ENCODE measurements at places on chromosomes 3 and 15.

DNA sequence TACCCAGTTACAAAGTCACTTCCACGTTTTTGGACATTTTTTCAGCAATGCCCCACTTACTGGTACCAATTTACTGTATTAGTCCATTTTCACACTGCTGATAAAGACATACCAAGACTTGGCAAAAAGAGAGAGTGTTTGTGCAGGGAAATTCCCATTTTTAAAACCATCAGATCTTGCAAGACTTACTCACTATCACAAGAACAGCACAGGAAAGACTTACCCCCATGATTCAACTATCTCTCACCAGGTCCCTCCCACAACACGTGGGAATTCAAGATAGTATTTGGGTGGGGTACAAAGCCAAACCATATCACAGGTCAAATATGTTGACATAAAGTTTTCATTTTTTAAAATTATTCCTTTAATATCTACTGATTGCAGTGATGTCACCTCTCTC, 16.2 kb upstream of the ABI3BP start:
- DNase-seq = no peak

GRCh38 chr3:32261545-32261944, 23.1 kb downstream of the CMTM8 start:
- DNase-seq = no peak

GRCh38 chr3:23242106-23242505, 39.0 kb downstream of the UBE2E2 start:
- no peak for DNase-seq

DNA sequence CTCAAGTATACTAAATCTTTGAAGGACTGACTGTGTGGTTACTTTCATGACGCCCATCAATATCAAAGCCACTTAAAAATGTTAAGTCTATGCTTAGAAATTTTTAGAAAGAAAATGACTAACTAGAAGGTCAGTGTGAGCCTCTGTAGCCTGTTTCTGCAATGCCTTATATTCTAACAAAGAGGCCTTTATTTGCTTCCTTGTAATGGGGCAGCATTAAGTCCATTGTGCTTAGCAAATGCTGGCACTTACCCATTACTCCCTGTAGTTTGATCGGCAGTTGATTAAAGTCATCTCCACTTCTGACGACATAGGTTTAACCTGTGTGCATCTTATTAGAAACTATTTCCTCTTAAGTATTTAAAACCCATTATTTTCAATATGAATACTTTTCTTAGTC, 91.6 kb upstream of the FAM98B start:
- DNase-seq = no peak

DNA sequence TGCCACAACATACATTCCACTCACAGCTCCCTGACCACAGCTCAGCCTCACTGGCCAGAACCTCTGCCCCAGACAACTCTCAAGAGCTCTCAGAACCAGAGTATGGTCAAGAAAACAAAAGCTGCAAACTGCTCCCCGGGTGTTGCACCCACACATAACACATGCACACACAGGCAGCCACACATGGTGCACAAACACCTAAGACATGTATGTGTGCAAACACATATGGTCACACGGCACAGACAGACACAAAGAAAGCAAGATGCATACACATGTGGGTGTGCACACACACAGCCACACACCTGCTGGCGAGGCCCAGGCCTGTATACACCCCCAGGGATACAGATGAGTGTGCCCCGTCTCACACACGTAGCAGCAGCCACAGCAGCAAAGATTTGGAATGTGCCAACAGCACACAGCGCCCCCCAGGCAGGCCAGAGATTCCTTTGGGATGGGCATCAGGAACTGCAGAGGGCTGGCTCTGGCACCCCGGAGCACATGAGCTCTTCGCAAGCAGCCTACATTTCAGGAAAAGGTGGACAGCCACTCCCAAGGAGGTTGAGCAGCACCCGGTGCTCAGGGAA, 6.6 kb downstream of the KLF15 start:
- DNase-seq = no peak

DNA sequence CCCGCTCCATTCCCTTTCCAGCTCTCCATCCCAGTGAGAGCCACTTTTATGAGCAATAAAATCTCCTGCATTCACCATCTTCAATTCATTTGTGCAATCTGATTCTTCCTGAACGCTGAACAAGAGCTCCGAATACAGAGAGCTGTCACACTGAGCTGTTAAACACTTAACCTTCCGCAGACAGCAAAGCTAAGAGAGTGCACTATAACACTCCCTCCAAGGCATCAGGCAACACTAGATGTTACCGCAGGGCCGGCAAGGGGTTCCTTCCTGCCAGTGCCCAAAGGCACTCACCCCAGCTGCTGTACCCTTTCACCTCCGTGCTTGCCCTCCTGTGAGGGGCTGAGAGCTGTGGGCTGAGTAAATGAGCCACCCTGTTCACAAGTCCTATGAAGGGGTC, 85.6 kb downstream of the BCHE start:
- DNase-seq = no peak

- DNase-seq = no peak
Measured at GRCh38 chr15:75069301-75069925, 46.0 kb downstream of the PPCDC start.

DNA sequence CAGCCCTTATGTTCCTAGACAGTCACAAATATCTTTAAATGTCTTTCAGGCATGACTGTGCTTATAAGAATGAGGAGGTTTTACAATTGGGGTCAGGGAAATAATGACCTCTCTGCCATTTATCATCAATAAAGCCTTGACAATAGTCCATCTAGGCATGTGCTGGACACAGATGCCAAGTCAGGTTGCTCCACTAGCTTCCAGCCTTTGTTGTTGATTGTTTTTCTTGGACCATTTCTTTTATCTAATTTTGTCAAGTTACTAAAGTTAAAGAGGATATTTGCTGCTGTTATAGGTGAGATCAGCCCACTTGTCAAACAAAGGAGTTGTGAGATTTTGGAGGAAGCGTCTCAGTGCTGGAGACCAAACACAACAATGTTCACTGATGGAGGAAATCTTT, 628.0 kb downstream of the ROBO2 start:
- no peak for DNase-seq

Data from NCI-H748 treated with DMSO at 0.1 percent for 48 hours (cell line).